Fibroblast of lung (primary cell): ENCODE measurements at places on chromosomes 5 and 9. TPM values are rescaled to one million over a fixed set of nuclear protein-coding genes. Genes with fewer than 3 reads are reported as not detected.

FOXD4L4 gene
- total RNA-seq: 0.26 TPM in 1 of 2 replicates, not detected in the other

MORN5 gene
- 0.33 and 0.51 TPM in 2 replicates for total RNA-seq

NPR3 gene
- 1.5 and 14.9 TPM in 2 replicates for total RNA-seq

GEMIN5 gene
- total RNA-seq: 12.1 and 13.1 TPM in 2 replicates

LMX1B gene
- not detected in 2 replicates for total RNA-seq

PCDHB15 gene
- total RNA-seq: 0.77 and 1.8 TPM in 2 replicates

CD72 gene
- 1.0 and 2.8 TPM in 2 replicates for total RNA-seq
